ENCODE measurements at places on chromosomes 11 and 22. TPM values are rescaled to one million over a fixed set of nuclear protein-coding genes. Genes with fewer than 3 reads are reported as not detected.

The GLYAT gene
- not detected for total RNA-seq

The POU2AF3 gene
- total RNA-seq = 13.2 TPM

The DEUP1 gene
- not detected for total RNA-seq

The OR52E1 gene
- total RNA-seq = not detected

The OR56B1 gene
- total RNA-seq = not detected

The LRRC10B gene
- 0.59 TPM for total RNA-seq

The OR5B21 gene
- total RNA-seq = not detected

The OR51D1 gene
- not detected for total RNA-seq

The HBB gene
- 206 TPM for total RNA-seq

DNA sequence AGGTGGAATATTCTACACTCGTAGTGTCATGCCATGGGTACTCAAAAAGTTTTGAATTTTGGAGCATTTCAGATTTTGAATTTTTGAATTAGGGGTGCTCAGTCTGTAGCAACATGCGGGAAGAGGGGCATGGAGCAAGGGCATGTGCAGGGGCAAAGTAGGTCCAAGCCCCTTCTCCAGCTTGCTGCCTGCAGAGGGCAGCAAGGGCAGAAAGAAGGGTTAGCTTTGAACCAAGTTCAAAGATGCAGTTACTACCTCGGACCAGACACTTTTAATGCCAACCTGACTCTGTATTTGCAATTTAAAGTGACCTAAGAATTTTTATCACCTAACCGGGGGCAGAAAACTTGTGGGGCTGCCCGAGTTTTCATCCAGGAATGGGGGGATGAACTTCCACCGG lies 68.2 kb downstream of the CD82 start:
- no peak for DNase-seq

DNA sequence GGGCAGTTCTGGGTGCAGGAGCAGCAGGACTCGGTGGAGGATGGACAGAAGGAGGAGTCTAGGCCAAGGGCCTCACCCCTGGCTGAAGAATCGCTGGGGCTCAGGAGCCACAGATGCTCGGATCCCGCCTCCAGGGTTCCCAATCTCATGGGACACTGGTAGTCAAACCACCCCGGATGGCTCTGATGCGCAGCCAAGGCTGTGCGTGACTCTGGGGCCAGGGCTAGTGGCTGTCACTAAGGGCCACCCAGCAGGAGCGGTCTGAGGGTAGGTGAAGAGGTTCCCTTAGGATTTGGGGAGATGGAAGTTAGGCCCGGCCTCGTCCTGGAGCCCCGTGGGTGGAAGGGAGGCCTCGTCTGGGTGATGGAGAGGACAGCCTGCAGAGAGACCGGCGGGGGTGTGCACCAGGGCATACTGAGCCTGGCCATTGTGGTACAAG lies 300.6 kb downstream of the TBC1D22A start:
- no peak for DNase-seq

DNA sequence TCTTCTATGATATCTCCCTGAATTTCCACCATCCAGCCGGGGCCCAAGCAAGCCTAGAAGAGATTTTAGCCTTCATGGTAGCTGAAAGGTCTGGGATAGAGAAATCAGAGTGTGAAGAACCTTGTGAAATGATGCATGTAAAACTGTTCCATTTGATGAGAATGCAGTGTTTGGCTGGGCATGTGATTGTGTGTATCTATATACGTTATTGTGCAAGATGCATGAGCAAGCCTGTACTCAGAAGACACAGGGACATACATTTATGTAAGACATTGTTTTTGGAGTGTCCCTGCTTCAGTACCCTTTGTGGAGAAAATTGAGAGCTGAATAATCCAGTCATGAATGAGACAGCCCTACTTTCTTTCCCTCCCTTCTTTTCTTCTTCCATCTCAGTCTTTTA lies 15.2 kb upstream of the OR52K2 start:
- no peak for DNase-seq

- no peak for DNase-seq
Observed at GRCh38 chr11:97118614-97119200, 728.9 kb downstream of the JRKL start.

DNA sequence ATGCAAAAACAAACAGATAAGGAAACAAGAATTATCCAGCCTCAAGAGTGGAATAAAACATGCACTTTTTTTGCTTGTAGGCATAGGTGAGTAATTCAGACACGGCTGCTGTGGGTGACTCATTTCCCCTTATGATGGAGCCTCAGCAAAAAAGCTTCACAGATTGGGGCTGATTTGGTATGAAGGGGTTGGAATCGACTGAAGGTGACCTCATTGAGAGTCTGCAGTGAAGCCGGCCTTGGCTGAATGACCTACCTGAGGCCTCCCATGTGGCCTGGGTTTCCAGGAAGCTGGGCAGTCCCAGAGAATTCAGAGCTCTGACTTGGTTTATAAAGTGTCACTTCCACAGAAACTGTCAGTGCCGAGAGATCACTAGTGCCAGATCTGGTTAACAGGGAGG lies 34.2 kb upstream of the VPREB1 start:
- no peak for DNase-seq

DNA sequence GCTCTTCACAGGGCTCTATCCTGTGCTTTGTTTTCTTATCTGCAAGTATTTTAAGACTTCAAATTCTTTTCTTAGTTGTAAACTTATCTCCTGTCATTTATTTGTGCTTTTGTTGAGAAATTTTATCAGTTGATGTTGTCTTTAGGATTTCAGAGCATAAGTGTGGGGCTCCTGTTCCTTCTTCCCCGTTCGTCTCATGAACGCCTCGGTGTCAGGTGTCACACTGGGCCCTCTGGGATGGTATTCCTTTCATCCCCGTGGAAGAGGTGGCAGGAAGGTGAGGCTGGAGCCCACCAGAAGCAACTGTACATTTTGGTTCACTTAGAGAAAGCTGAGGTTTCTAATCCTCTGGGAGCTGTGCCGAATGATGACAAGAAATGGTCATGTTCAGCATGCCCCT lies 17.9 kb downstream of the NADSYN1 start:
- DNase-seq = no peak

GRCh38 chr22:27648074-27648473 lies 153.5 kb downstream of the MN1 start:
- no peak for DNase-seq

GRCh38 chr22:44068422-44069191 lies 44.5 kb downstream of the PARVB start:
- DNase-seq = no peak

DNA sequence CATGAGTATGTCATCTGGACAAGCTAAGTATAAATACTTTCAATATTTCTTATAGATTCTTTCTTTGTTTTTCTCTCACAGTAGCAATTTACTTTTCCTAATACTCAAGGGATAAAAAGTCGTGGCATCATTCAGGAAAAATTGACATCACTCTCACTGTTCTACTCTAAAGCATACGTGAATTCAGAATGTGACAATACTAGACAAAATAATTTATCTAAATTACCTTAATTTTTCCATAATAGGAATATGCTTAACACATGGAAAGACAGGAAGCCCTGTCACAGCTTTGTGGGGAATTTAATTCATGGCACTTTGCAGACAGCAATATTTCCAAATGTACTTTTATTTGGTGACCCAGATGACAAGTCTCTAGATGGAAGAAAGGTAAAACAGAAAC lies 394.6 kb downstream of the DLG2 start:
- no peak for DNase-seq

- peak; percentile 61 for DNase-seq
Observed at GRCh38 chr11:85663753-85664614, 945 bp downstream of the CREBZF start.

- no peak for DNase-seq
Observed at GRCh38 chr22:22556995-22557925, 1.8 kb downstream of the PRAME start.

DNA sequence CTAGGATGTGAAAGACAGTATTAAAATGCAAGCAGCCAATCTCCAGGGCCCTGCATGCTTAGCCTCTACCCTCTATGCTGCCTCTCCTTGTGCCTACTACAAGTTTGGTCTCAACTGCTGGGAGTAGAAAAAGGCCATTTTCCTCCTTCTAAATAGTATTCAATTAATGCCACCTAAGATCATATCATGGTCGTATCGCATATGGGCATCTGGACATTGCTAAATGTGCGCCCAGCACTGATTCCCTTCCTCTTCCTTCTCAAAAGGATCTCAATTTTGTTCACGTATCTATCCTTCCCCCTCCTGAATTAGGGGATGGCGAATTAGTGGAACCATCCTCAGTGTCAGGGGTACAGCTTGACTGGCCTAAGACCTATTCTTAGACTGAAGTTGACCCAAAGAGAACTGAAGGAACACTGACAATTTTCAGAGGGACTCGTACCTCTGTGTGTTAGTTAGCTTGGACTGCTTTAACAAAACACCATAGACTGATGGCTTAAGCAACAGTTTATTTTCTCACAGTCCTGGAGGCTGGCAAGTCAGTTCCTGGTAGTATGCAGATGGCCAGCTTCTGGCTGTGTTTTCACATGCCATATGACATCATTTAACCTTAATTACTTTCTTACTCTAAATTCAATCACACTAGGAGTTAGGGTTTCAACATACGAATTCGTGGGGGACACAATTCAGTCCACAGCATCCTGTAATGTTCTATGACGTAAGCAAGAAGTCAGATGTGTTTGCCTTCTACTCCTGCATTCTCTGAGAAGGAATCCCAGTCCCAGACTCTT lies 8.5 kb upstream of the NUP50 start:
- no peak for DNase-seq

GRCh38 chr11:10407055-10407454 lies 48.0 kb upstream of the AMPD3 start:
- no peak for DNase-seq

GRCh38 chr22:46587061-46587460 lies 33.1 kb upstream of the GRAMD4 start:
- no peak for DNase-seq

DNA sequence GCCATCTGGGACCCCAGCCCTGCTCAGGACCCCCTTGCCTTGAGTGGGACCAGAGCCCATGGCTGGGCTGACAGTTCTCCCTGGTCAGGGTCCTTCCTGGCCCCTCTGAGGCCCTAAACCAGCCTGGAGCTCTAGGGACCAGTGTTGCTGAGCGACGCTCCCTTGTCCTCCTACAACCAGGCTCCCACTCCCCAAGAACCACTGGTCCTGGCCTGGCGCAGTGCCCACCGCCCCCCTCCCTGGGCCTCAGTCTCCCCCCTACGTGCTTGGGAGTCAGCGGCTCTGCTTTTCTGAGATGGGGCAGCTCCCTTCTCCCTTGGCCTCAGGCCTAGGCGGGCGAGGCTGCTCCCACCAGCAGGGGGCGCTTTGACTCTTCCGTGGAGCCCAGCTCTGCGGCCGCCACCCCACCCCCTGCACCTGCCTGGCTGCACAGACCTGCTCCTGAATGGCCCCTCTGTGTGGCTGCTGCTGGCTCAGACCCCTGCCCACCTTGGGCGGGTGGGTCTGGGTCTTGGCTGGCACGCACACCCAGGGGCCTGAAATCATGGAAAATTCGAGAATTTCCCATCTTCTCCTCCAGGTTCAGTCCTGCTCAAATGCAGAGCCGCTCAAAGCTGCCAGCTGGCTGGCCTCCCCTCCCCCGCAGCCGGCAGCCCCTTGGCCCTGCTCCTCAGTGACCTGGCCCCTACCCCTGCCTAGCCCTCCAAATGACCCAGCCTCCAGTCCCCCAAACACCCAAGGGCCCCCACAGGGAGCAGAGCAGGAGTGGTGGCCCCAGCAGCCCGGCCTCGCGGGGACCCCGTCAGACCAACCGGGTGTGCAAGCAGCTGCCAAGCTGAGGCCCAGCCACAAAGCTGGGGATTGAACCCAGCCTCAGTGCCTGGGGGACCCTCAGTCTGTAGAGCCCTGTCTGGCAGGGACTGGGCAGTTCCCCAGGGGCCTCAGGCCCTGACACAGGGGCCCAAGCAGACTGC lies 9.1 kb downstream of the PRR33 start:
- peak; percentile 88 for DNase-seq

DNA sequence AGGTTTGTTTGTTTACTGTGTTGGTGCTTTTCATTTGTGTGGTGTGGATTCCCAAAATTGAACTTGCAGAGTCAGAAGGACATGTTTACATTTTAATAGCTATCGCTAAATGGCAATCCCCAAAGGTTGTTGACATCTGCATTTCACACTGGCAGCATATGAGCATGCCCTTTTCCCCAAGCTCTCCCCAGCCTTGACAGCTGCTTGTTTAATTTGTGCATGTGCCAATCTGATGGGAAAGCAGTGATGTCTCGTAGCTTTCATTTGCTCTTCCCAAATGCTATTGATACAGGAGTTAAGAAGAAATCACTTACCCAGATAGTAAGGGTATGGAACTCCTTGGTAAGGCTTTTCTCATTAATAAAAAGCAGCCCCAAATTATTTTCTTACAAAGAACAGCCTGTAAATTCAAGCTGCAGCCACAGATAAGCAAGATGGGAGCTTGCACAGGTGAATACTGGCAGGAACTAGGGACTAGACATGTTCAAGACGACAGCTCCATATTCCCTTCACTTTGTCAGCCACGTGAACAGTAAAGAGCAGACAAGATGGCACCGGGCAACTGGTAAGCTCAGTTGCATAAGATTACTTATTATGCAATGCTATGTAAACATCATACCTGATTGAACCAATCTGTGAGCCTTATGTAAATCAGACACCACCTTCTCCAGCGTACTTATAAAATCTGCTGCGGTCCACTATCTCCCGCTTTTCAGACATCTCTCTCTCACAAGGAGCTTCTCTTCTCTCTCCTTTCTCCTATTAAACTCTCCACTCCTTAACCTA lies 87.4 kb downstream of the IGLL5 start:
- DNase-seq = no peak
